ENCODE measurements at places on chromosomes 12 and 14. TPM values are rescaled to one million over a fixed set of nuclear protein-coding genes. Genes with fewer than 3 reads are reported as not detected.
A peak's percentile ranks its signal among the peaks of the same experiment; 100 is the strongest.

DNA sequence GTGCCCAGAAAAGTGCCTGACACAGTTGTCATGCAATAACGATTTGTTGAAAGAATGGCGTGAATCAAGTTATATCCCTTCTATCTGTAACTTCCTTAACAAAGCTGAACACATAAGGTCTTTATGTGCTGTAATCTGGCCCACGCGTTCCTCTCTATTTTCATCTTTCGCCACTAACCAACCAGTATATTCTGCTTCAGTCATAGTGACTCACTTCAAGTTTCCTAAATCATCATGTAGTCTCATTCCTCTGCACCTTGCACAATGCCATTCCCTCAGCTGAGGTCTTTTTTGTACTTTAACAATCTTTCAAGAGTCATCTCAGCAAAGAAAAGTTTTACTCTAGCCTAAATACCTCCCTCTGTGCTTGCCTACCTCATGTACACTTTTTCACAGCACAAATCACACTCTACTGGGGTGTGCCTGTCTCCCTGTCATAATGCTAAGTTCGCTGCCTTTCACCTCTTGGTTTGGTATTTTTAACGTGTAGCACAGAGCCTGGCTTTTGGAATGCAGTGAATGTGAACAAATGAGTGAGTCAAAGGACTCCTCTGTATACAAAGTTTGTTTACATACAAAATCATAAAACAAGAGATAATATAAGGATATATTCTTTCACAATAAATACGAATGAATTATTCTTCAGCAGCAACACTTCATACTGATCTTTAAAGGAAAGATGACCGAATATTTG lies 2.9 kb upstream of the CMAS start:
- DNase-seq, result no peak

Gene ESR2
- 0.26 TPM for total RNA-seq

Gene IPO4
- total RNA-seq, result 23.0 TPM

DNA sequence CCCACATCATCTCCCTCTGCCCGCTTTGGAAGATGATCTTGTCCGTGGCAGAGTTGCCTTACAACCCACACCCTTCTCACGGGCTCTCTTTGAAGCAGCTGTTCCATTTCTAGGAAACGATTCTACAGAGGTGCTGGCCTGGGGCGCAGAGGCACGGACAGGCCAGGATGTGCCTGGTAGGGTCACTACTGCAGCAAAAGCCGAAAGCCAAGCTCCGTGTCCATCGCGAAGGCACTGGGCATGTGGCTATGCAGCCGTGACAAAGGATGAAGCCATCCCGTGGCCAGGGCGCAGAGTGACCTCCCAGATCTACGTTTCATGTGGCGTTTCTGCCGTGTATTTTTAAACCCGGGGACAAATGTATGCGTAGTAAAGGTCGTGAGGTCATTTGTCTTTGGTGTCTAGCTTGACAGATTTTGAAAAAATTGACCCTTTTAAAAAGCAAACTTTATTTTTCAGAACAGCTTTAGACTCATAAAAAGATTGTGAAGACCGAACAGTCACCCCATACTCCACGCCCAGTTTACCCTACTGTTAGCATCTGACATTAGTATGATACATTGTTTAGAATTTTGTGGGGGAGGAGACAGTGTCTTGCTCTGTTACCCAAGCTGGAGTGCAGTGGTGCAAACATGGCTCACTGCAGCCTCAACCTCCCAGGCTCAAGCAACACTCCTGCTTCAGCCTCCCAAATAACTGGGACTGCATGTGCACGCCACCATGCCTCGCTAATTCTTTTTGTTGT lies 40.4 kb upstream of the NCOR2 start:
- DNase-seq, result no peak

Gene CFAP54
- total RNA-seq, result 0.86 TPM

Gene ADAMTS20
- total RNA-seq, result not detected

DNA sequence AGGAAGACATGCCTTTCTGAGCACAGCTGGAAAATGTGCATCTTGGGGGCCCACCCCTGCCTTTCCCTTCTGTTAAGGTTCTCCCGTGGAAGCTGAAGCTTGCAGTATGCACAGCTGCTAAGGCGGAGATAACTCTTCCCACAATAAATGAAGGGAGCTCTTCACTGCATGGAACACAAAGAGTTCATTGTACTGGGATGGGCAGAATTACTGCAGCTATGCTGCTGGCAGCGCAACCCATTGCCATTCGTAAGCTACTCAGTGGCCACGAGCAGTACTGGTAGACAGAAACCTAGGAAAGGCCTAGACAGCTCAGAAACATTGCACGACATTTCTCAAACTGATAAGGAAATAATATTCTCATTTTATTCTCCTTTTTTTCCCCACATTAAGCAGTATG lies 310.2 kb downstream of the MDGA2 start:
- DNase-seq, result no peak

GRCh38 chr12:26279091-26279490 lies 83.7 kb downstream of the SSPN start:
- DNase-seq, result no peak

GRCh38 chr14:37551119-37551518 lies 43.9 kb downstream of the FOXA1 start:
- DNase-seq, result no peak

DNA sequence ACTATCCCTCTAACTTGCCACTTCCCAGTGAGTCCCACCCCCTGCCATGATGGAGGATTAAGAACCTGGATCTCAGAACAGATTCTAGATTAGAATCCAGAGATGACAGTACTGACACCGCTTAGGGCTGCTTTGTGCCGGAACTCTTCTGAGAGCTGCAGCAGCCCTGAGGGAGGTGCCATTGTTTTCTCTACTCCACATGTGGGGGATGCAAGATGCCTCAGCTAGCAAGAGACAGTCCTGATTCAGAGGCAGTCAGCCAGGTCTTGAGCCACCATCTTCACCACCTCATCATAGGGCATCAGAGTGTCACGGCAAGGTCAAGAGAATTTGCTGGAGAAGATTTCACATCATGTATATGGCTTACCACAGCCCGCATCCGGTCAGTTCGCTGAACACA lies 3.4 kb upstream of the PGAM5 start:
- DNase-seq, result no peak

Gene SAV1
- total RNA-seq, result 24.1 TPM

Gene SUSD6
- 85.1 TPM for total RNA-seq

DNA sequence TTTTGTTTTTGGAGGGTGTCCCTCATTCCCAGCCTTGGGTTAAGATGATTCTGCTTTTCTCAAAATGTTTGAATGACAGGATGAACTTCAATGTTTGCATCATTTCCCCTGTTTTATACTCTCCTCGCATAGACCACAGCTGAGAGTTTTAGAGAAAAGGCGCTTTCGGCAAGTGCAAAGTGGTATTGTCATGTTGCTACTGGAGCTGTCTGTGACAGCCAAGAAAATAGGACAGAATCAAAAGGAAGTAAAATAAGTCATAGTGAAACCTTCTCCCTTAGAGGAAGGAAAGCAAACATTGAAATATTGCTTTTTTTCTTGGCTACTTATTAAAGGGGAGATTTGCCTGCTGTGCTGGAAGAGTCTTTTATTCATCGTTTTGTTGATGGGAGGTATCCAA lies 33.5 kb upstream of the ARHGAP5 start:
- DNase-seq, result no peak

DNA sequence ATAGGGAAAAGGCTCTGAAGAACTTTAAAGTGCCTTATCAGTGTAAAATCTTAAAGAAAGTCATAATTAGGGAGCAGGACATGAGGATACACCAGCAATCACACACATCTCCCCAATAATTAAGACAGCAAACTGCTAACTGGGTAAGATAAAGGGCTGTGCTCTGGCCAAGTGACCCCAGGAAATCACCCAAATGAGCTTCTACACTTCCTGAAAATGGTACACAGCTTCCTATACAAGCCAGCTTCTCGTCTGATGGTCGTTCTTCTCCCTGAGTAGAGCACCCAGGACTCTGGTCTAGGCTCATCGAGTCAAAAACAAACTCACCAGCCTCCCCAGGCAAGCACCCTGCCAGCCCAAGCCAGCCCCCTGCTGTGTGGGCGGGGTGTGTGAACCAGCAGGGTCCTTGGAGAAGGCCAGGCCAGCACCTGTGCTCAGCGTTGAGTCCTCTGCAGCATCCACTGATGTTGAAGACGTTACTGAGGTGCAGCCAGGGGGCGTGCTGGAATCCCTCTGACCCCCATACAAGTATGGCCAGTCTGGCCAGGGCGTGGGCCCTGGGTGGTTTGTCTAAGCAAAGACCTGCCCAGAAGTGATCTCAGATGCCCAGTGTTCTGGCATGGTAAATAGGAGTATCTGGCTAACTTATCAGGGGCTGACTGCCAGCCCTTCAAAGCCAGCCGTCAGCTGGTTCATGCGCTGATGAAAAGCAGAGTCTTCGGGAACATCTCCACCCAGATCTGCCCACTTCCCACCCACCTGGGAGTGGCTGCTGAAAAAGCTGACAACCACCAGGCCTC lies 41.4 kb downstream of the ACTN1 start:
- peak; percentile 84 for DNase-seq

GRCh38 chr12:89335452-89336244 lies 16.7 kb downstream of the DUSP6 start:
- no peak for DNase-seq

DNA sequence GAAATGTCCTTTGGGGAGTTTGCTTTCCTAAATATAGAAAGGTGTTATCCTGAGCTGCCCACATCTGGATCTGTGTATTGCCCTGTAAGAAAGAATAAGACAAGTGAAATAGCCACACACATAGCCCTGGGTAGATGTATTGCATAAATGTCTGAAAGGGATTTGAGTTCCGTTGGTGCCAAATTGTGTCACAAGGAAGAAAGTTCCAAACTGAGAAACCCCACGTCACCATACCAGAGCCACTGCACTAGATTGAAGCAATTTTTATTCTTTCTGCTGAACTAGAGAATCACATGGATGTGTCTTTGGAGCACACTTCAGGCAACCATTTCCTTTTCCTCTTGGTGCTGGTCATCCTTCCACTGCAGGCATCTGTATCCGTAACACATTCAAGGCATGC lies 5.0 kb downstream of the RNASE9 start:
- DNase-seq, result no peak

Gene KRT74
- total RNA-seq, result not detected

DNA sequence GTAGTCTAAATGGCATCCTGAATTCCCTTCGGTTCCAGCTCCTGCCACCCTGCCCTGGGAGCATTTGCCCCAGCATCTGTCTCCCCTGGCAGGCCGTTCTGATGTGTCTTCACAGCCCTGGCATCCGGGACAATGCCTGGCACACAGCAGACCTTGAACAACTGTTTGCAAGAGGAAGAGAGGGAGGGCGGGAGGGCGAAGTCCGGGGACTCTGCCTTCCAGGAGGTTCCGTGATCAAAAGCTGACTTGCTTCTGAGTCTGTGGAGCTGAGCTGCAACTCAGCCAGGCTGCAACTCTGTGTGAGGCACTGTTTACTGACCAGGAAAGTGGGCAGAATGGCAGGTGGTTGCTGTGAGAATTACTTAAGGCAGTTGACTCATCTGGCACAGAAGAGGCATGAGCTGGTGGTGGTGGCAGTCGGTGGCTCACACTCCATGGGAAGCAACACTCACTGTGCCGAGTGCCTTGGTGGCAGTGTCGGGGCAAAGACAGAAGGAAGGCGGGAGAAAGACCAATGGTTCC lies 61.1 kb upstream of the DLK1 start:
- peak; percentile 81 for DNase-seq

Gene RTN1
- total RNA-seq, result 46.0 TPM

- DNase-seq, result peak; percentile 63
Observed at GRCh38 chr12:120538281-120539156, 4.4 kb downstream of the RNF10 start.

- no peak for DNase-seq
Observed at GRCh38 chr14:80059041-80059440, 152.3 kb downstream of the DIO2 start.

Gene MED6
- 24.2 TPM for total RNA-seq

- DNase-seq, result no peak
Observed at GRCh38 chr12:119661882-119662281, 6.1 kb upstream of the PRKAB1 start.

Gene RXYLT1
- 13.6 TPM for total RNA-seq

Gene LRTM2
- not detected for total RNA-seq

DNA sequence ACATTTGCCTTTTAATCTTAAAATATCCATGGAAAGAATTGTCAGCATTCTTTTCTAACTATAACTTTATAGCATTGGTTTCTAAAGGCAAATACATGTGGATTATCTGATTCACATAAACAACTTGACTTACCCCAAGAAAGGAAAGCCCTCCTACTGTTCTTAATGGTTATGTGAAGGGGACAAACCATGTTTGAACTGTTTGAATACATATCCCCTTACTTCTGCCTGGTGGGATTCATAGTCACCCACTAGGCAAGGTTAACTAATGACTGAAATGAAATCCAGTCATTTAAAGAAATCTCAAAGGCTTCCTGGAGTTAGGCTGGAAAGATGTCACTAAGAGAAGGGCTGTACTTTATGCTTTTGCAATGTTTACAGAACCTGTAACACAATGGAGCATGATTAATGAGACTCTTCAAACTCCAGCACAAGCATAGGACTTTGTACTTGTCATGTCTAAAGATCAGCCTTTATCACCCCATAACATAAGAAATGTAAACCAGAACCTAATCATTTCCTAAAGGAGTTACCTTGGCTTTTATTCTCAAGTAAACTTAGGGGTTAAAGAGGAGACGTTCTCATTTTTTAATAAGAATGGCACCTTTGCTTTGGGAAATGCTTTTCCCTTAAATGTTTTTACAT lies 10.2 kb upstream of the FLRT2 start:
- DNase-seq, result no peak

DNA sequence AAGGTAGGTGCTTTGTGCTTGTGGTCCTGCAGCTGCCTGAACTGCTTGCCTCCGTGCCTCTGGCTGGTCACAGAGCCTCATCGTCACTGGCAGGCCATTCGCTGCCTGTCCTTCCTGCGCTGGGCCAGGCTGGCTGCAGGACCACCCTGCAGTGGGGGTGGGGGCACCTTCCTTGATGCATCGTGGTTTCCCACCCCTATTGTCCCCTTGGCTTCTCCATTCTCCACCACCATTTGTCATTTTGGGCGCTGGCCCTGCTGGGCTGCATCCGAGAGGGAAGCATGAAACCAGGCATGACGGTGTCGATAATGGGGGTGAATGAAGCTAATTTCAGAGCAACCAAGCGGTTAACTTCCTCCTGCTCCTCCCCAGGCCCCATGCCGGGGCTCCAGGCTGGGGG lies 127.7 kb downstream of the NRXN3 start:
- no peak for DNase-seq

- peak; percentile 78 for DNase-seq
Observed at GRCh38 chr14:56422703-56423213, 156.8 kb upstream of the TMEM260 start.
